ENCODE measurements at places on chromosomes 4 and X.
A peak's percentile ranks its signal among the peaks of the same experiment; 100 is the strongest.

DNA sequence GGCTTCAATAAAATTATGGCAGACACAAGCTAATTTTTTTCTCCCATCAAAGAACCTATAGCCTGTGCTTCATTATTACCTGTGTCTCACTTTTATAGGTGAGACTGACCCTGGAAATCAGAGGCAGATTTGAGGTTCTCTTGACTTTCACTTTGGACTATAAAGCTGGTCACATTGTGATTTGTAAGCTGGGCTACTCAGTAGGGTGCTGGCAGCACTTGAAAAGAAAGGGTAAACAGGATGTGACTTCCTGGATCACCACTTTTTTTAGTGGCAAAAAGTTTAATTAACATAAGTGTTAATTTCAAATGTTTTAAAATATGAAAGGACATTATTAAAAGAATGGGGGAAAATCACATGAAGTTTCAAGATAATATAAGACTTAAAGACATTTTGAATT, 50.6 kb upstream of the GATB start:
- no peak for DNase-seq

GRCh38 chr4:10342866-10343265, 114.4 kb downstream of the ZNF518B start:
- no peak for DNase-seq

DNA sequence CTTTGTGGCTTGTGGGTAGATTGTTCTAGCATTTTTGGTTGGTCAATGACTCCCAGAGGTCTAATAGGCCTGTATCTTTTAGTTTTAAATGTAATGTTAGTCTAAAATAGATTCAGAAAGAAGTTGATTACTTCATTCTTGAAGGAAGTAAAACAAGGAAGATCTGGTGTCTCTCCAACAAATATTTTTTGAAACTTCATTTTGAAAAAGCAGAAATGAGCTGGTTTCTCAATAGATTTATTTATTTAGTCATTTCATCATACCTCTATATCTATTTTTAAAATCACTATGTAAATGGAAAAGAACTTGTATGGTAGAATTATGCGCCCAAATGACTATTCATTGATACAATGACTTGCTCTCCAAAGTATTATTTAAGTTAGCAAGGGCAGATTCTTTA, 7.2 kb downstream of the HTR2C start:
- DNase-seq, result no peak

DNA sequence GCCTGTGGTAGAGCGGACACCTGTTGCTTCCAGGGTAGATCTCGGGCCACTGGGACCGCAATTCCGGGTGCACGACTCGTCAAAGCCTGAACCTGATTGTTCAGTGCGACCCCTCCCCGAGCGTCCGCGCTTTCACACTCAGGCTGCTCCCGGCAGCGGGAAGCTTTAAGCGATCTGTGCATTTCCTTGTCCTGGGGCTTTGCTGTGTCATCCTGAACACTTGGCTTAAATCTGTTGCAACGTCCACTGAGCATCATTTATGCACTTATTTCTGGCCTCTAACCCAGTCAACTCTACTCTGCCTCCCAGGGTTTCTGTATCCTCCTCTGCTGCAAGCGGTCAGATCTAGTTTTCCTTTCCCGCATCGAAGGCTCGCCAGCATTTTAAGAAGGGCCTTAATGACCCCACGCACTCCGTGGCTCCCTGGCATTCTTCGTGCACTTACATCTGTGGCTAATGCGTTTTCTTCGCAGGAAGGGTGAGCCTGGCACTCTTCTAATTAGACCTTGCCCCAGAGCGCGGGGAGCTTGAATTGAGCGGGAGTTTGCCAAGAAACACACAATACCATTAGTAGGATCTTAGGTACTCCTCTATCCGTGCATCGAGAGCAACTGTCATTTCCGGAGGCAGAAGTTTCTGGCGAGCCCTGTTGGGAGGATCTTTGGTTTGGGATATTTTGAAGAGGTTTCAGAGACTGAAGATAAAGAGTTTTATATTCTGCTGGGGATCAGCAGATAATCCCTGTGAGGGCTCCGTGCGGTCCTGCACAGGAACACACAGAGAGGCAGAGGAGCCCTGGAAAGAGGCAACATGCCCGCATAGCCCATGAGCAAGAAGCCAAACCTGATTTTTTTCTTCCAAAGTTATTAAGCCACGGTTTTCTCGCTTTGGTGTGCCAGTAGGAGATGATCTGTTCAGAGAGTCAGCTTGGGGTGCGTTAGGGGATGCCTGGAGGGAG, 654 bp upstream of the DDIT4L start:
- DNase-seq, result peak; percentile 23

GRCh38 chr4:94486372-94486801, 34.6 kb downstream of the PDLIM5 start:
- no peak for DNase-seq

DNA sequence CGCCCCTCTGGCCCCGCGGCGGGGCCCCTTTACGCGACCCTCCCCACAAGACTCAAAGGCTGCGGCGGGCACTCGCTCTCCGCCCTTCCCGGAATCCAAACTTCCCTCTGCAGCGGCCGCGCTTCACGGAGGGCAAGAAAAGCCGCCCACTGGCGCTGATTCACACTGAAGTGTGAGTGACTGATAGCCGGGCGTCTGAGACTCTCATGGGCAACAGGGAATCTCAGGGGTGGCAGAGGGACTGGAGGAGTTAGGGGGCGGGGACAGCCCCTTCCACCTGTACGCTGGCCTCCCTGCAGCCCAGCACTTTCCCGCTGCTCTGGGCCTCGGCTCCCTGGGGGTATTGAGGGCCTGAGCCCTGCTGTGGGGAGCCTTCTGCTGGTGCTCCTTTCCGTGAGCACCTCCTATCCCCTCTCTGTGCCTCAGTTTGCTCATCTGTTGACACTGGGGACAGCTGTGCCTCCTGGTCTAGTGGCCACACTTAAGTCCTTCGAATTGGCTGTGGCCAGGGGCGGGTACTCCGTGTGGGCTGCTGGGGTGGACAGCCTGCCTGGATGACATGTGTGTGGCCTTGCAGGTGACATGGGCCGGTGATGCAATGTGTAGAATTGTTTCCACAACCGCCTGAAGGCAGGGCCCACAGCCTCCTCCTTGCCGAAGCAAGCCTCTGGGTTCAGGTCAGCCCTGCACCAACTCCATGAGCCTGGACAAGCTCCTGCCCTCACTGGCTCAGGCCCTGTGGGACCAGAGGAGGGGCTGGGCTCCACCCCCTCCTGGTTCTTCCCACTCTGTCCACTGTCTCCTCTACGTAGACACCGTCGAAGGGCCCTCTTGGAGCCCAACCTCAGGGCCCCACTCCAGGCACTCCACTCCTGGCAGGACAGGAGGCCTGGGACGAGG, 951 bp downstream of the SH3BP2 start:
- DNase-seq, result no peak

- no peak for DNase-seq
Measured at GRCh38 chr4:117455088-117455487, 369.7 kb upstream of the TRAM1L1 start.

DNA sequence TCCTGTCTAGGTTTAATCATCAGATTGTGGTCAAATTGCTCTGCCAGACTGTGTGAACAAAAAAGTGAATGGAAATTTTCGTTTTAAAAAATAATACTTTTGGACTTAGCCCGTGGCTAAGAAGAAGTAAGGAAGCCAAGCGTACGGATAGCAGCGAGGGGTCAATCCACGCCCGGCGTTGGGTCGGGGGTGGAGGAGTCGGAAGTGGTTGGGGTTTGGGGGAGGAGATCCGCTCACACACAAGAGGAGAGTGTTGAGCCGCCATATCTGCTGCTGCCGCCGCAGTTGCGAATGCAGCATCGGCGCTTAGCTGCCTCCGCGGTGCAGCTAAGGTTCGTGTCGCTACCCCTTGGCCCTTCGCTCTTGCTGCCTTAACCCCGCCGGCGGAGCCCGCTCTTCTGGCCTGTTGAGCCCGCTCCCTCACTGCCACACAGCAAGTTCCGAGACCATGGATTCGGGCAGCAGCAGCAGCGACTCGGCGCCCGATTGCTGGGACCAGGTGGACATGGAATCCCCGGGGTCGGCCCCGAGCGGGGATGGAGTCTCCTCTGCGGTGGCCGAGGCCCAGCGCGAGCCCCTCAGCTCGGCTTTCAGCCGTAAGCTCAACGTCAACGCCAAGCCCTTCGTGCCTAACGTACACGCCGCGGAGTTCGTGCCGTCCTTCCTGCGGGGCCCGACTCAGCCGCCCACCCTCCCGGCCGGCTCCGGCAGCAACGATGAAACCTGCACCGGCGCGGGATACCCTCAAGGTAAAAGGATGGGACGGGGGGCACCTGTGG, at the start of gene GSPT2:
TSS of gene GSPT2 (plus strand) at position 264 of the 779 bp plus-strand sequence. CDS start at position 449, 185 bp downstream.
- peak; percentile 35 for DNase-seq

- DNase-seq, result no peak
Measured at GRCh38 chr4:56689201-56689969, 8.3 kb upstream of the HOPX start.

DNA sequence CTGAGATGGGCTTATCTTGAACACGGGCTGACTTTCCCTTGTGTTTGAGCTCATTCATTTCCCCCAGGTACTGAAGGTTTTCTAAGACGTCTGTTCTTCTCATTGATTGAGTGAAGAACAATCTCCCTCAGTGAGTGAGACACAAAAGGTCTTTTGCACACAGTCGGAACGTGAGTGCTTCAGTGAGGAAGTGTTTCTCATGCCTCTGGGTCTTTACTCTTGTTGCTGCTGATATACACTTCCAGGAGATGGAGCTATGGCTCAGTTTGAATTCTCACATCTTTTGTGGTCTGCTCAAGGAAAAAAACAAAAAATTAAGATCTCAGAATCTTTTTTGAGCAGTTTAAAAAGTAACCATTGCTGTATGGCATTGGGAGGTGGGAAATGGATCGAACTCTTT, 981.9 kb upstream of the TENM3 start:
- no peak for DNase-seq
